ENCODE measurements at places on chromosomes 2 and 18.

GRCh38 chr2:60621688-60622429, 68.4 kb upstream of the BCL11A start:
- no peak for DNase-seq

DNA sequence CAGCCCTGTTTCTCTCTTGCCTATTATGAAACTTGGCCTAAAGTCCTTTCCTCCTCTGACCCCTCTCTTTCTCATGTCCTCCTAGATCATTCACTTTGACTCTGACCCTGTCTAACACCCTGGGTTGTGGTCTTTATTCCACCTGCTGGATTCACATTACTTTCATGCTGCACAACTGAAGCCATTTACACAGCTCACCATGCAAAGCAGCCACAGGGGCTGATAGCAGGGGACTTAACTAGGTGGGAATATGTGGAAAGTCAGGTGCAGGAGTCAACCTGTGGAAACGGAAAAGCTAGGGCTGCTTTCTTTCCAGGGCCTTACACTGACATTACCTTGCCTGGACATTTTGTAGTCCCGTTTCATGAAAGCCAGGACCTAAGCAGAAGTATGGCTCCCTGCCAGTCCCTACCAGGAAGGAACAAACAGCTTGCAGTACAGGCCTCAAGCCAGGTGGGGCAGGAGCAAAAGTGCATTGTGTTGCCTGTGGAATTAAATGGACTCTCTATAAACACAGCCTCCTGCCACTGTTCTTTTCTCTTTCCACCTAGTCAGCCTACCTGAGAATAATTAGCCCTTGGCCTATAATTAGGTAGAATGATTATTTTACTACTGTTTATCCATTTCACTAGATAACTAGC, 11.8 kb downstream of the MAPRE3 start:
- DNase-seq = no peak

DNA sequence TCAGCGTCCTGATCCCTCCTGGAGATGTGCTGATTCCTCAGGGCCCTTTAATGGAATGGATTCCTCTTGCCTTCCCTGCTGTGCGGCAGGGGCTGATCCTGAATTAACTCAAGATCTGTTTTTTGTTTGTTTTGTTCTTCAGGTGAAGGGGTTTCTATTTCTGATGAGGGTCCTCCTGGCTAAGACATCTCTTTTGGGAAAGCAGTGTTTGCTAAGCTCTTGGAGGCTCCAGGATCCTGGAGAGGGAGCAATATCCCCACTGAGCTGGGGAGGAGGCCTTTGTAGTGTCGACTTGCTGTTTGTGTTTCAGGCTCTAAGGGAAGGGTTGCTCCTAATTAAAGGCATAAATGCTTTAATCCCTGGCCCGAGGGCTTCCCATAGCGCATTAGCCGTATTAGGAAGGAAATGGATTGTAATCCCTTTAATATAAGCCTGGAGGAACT, 65.3 kb upstream of the FOXI3 start:
- DNase-seq = no peak

DNA sequence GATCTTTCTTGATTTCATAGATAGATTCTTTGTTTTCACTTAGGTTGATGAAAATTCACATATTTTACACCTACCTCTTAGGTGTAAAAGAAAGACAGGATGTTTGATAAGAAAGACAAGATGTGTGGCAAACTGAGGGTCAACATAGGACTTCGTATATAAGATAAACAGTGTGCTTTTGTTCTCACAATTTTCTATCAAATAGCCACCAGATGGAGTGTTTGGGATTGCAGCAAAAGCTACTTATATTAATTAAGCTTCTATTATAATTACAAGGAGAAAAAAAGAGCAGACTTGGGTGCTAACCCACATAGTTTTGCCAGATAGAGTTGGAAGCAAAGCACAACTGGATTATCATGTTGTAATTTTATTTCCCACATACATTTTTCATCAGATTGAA, 232.9 kb downstream of the CDH7 start:
- DNase-seq = no peak

DNA sequence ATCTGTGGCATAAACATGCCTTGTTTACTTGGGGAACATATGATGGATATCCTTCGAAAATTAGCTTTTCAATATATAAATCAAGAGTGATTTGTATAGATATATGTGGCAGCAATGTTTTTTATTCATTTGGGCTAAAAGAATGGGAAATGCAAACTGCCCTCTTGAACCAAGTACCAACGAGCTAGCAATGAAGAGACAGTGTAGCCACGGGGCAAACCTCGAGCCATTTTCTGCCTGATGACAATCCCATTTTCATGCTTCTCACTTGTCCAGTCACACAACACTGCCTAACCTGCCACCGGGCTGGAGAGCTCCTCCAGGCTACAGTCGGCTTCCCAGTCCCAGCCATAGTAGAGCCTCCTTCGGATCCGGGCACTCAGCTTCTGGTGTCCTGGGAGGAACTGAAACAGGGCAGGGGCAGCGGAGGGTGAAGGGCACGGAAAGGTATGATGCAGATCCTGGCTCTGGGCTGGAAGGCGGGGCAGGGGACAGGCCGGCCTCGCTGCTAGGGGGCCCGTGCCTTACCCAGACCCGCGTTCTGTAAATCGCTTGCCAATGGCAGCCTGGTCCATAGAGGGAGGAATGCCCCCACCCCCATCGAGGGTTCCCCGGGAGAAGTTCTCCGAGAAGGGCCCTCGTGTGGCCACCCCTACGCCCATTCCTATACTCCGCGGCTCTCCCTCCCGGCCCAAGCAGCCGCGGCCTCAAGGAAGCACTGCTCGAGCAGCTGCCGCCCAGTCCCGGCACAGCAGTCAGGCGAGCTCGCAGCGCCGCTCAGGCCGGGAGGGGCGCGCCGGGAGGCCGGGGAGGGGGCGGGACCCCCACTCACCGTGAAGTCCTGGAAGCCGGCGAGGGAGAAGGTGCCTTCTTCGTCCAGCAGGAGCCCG, 552 bp downstream of the CNPPD1 start:
- no peak for DNase-seq

GRCh38 chr18:45381282-45381681, 234.0 kb upstream of the SLC14A2 start:
- no peak for DNase-seq

- no peak for DNase-seq
Measured at GRCh38 chr18:35502052-35502451, 4.3 kb upstream of the INO80C start.

- no peak for DNase-seq
Measured at GRCh38 chr2:121255358-121255757, 29.6 kb downstream of the TFCP2L1 start.

DNA sequence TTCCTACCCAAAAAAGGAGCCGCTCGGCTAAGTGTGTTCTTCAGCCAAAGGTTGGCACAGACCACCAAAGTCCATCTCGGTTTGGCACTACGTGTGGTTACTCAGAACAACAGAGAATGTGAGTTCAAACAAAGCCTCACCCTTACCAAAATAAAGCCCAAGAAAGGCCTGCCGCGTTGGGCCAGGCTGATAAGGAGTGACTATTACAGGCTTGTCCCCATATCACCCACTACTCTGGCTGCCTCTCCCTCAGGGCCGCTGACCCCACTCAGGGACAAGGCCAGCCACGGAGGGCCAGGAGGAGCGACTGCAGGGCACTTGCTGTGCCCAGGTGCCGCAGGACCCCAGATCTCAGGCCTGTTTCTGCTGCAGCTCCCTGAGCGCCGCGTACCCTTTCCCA, 13.8 kb downstream of the HS1BP3 start:
- DNase-seq = no peak

DNA sequence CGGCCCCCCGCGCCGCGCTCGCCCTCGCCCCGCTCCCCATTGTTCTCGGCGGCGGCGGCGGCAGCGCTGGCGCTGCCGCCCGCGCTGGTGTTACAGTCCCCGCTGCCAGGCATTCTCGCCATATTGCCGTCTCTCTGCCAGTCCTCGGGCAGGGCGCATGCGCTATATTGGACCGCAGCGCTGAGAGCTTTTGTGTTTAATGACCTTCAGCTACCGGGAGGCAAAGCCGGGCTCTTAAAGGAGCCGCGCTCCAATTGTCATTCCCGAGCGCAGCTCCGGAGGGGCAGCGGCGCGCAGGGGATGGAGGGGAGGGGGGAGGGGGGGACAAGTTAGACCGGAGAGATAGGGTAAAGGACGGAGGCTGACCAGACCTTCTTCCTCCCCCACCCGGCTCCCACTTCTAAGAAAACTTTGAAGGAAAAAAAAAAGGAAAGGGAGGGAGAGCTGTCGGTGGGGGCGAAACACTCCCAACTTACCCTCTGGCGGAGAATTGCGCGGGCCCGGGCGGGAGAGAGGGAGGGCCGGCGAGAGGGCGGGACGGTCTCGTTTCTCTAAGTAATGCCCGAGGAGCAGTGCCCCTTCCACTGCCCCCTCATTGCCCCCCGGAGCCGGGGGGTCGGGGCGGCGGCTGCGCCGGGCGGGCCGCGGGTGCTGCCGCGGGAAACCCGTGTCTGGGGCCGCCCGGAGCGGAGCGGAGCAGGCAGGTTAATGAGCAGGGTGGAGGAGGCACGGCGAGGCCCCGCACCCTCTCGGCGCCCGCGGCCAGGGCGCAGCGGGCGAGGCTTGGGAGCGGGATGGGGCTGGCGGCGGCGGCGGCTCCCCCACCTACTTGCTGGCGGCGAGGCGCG, at the start of gene KCTD1:
Gene KCTD1, minus strand, starts transcription at position 139 of the 848 bp plus-strand sequence. Its CDS starts 17 bp downstream, at position 122.
- DNase-seq = peak; percentile 30

GRCh38 chr2:55951533-55951932, 28.0 kb upstream of the EFEMP1 start:
- DNase-seq = no peak

DNA sequence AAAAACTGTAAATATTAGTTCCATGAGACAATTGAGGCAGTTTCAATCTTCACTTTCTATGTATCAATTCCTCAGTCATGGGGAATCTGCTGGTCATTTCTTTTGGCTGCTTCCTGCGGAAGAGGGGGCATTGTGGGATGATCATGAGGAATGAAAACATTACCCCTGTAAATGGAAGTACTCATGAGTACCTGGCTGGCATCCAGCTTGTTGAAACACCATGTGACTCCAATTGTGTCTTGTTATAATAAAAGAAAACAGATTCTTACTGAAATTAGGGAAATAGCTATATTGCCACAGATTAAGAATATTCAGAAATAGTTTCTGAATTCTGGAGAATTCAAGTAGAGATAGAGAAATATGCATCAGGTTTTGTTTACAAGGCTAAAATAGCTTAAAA, 41.6 kb upstream of the GPR39 start:
- no peak for DNase-seq

DNA sequence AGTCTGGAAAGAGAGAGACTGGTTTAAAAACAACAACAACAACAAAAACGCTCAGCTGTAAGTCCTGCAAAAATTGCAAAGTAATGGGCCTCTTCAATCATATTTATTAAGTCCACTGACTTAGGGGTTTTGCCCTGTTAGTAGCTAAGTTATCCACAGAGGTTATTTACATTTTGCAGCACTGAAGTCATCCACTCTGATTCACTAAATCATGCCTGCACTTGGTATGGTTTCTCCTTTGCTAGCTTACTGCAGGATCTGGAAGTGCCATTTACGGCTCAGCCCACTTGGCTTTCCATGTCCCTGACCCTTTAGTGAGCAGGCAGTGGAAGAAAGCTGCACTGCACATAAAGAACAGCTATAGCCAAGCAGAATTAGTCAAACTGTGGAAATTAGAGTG, 484.4 kb downstream of the NRXN1 start:
- DNase-seq = no peak

GRCh38 chr2:238155051-238155760, 3.6 kb upstream of the ERFE start:
- DNase-seq = no peak

DNA sequence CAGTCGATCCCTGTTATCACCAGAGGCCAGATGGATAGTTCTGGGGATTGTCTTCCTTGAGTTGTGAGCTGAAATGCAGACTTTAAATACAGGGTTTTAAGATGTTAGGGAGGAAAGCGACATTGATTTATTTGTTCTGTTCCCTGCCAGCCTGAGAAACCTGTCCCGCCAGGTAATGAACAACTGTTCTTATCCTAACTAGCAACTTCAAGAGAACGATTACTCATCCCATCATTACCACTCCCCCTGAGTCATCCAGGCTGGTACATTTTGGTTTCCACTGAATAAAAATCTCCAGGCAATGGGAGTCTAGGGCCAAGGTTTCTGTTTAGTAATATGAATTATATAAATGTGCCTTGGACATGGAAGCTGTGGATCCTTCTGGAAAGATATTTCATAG, 131.2 kb downstream of the LYPD6B start:
- DNase-seq = no peak

DNA sequence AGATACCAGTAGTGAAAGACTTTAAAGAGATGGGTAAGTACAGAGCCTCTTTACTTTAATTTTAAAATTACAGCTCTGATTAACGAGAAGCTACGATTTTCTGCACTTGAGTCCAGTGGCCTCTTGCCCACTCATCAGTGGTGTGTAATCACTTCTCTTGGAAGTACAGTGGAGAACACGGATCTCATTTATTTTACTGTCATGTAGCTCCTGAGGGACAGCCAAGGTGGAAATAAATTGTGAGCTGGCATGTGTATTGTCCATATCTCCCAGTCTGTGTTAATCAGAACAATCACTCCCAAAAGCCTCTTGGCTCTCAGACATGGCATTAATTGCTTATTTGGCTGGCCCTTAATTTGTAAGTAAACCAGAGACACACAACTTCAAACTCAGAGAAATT, 69.4 kb downstream of the LOXHD1 start:
- no peak for DNase-seq

- DNase-seq = no peak
Measured at GRCh38 chr18:9869715-9870430, 15.9 kb upstream of the TXNDC2 start.

GRCh38 chr2:1978706-1979105, 234.4 kb upstream of the PXDN start:
- no peak for DNase-seq

- DNase-seq = no peak
Measured at GRCh38 chr2:201955702-201956141, 77.9 kb upstream of the FZD7 start.

DNA sequence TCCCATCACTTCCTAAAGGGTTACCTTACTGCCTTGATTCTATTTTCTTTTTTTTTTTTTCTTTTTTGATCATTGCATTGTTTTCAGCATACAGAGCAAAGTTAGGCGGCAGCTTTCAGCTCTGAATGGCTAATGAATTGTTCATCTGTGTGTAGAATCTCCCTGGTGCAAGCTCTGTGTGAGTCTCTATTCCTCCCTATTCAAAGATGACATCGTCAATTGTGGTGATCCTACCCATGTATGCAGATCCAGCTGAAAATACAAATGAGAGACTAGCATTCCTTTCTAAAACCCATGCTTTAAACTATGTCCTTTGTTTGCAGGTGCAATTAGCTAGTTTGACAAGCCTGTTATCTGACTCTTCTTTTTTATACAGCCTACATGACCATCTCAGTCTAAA, 539.0 kb downstream of the ARHGAP15 start:
- no peak for DNase-seq

Measured in activated T-helper 1 cell treated with Interleukin-2 at 50 U/mL for 16 hours (primary cell).